ENCODE measurements at places on chromosomes 6 and 20.

DNA sequence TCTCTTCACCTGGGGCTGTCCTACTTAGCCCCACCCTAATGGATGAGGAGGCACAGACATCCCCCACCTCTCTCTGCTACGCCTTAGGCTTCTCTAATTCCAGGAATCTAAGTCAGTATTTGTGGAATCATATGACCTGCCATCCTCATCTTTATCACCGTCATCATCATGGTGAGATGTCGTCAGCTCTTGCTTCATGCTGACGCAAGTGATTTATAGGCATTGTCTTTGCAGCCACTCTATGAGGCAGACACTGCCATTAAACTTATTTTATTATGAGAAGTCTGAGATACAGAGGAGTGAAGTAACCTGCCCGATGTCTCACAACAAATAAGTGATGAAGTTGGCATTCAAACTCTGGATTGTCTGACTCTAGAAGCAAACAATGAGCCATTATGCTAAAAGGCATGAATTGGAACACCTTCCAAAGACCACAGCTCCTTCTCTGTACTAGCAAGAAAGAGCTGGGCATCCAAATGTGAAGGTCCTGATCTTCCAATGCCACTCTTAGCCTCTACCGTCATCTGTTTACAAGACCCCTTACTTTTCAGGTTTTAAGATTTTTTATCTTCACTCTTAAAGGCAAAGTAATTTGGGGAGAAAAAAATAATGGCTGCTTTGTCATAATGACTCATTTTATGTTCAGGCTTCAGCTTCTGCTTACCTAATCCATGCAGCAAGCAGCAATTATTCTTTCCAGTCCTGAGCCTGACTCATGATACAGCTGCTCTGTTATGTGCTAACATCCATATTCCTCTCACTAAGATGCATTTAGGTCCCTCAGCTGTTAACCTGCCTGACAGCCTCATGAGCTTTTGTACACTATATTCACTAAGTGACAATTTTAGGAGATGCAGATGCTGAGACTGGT is 113.7 kb upstream of the BCLAF1 start:
- no peak for DNase-seq

DNA sequence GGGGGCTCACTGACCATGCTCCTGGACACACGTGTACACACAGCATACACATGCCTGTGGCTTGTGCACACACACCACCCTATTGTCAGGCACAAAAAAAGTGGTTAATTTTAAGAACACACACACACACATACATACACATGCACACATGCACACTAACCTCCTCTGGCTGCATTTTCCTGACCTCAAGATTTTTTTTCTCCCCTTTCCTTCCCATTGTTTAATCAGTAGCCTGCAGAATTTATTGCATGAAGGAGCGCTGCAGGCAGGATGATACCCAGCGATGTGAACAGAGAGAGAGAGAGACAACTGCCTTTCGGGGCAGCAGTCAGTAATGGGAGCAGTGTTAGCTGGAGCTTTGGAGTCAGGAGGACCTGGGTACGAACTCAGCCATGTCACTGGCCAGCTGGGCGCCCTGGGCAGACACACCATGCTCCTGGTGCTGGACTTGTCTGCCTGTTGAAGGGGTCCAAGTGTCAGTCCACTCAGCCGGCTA is 990 bp upstream of the TRAF3IP2 start:
- DNase-seq: no peak

DNA sequence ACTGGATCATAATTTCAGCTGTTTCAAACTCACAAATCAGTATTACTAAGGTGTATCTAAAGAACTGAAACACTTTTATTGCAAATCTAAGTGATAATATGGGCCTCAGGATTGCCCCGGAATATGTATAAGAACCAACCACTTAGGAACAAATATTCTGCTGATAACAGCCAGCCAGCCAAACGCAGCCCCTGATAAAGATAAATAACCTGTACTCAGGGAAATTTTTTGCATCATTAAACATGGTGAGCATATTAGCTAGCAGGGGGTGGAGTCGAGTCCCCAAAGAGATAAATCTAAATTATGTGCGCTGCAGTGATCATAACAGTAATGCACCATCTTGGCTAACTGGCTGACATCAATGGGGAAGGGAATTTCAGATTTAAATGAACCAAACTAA is 410.2 kb upstream of the MAP3K7 start:
- no peak for DNase-seq

GRCh38 chr6:125169522-125169921 is 15.9 kb downstream of the TPD52L1 start:
- DNase-seq: no peak

GRCh38 chr6:96299525-96299924 is 222.1 kb upstream of the UFL1 start:
- DNase-seq: no peak

DNA sequence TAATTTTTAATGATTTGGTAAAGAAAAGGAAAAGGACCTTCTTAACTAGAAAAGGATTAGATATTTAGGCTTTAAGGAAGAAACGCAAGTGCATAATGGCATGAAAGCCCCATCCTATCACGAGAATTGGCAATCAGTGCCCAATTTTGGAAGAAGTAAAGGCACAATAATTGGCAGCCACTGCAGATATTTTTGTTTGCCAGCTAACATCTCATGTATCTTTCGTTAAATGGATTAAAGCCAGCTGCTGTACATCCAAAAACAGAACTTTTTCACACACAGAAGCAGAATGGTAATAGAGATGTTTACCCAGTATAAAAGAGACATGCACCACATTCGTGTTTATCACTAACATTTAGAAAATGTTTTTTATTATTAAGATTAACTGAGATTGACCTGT is 180.3 kb downstream of the C6orf118 start:
- DNase-seq: no peak

DNA sequence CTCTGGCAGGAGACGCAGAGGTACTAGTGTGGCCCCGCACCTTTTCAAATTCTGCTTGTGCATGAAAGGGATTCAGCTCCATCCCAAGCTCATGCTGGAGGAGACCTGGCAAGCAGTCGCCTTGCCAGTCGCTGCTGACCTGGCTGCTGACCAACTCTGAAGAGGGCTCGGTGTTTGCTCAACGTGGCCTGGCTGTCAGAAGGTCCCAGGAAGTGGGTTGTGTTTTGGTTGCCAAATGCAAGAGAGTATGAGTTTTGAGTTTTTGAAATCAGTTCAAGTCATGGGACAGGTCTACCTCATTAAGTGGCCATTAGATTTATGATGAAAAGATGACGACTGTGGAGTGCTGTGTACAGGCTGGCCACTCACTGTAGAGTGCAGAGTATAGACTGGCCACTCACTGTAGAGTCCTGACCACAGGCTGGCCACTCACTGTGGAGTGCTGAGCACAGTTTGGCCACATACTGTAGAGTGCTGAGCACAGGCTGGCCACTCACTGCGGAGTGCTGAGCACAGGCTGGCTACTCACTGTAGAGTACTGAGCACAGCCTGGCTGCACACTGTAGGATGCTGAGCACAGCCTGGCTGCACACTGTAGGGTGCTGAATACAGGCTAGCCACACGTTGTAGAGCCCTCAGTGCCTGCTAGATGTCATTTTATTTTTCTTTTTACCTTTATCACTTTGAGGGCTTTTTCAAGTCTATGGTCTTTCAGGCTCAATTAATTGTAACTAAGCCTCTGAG is 193.9 kb downstream of the ZNF217 start:
- DNase-seq: no peak
